Skeletal muscle cell (primary cell): ENCODE measurements at places on chromosomes 11 and 22.

DNA sequence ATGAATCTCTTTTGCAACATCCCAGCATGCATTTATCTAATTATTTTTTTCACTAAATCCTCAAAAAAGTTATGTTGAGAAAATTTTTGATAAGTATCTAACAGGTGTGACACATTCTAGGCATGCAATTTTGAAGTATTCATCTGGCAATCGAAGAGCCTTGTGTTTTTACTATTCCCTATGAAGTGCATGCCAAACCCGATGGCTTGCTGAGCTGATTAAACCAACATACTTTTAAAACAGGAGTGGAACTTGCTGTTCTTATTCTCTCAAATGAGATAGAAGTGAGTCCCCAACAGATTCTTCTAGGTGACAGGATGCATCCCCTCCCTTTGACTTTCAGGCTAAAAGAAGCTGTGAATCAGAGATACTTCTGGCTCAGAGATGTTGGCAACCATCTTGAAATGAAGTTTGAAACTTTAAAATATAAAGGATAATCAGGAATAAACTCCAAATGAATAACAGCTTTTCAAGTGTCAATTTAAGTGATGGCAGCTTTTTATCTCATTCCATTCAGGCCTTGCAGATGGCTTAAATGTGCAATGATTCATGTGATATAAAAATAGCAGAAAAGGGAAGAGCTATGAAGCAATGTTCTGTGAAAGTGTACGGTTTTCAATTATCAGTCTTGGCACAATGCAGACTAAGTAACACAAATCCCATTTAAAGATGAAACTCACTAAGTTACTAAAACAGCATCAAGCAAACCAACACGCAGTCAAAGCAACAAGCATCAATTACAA lies 67.7 kb downstream of the APOL5 start:
- no peak for DNase-seq

DNA sequence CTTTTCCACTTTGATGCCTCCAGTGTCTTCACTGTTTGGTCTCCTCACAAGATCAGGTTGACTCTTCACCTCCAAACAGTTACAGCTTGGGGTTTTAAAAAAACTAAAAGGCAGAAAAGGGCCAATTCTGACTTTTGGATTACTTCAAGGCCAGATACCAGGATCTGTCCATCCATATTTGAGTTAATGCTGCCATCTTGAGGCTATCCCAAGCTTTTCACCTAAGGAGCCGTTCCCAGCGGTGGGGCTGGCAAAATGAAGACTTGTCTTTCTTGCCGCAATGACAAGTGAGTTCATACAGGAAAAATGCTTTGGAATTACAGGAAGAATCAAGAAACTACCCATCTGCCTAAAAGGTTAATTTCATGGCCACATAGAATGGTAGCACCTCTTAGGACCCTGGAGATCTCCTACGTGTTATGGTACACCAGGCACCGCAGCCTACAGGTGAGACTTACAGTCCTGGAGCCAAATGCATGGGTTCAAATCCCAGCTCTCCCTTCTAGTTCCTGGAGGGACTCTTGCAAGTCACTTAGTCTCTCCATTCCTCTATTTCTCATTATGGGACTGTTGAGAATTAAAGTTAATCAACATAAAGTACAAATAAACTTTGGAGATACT lies 6.0 kb upstream of the OR5B21 start:
- DNase-seq: no peak

- DNase-seq: no peak
Observed at GRCh38 chr11:15286465-15286864, 171.7 kb downstream of the INSC start.

- DNase-seq: no peak
Observed at GRCh38 chr11:103988595-103988969, 47.9 kb upstream of the DDI1 start.
